ENCODE measurements at places on chromosomes 16 and 17.

DNA sequence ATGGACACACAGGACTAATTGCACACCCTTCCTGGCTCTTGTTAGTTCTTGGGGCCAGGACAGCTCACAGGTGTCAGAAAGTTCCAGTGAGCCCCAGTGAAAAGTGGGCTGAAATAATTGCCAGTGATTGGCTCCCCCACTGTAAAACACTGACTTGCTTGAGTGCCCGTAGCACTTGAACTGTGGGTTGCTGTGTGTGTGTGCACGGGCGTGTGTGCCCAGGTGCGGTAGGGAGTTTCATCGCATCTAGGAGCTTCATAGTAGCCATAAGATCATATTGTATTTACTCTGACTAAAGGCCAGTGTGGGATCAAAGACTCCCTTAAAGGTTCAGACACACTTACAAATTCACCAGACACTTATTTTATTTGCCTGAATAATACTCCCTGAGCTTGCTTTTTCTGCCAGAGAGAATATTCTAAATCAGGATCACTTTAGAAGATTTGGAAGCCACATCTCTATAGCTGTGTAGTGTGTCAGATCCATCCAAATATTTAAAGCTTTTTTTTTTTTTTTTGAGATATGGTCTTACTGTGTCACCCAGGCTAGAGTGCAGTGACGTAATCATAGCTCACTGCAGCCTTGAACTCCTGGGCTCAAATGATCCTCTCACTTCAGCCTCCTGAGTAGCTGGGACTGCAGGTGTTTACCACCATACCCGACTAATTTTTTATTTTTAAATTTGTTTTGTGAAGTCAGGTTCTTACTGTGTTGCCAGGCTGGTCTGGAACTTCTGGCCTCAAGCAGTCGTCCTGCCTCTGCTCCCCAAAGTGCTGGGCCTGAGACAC, 11.4 kb downstream of the UNK start:
- DNase-seq = no peak

GRCh38 chr17:59067756-59068155, 38.9 kb downstream of the TRIM37 start:
- DNase-seq = no peak

GRCh38 chr17:19365833-19366636, 3.5 kb upstream of the B9D1 start:
- DNase-seq = no peak

GRCh38 chr16:11835309-11835708, 16.0 kb downstream of the RSL1D1 start:
- DNase-seq = no peak

DNA sequence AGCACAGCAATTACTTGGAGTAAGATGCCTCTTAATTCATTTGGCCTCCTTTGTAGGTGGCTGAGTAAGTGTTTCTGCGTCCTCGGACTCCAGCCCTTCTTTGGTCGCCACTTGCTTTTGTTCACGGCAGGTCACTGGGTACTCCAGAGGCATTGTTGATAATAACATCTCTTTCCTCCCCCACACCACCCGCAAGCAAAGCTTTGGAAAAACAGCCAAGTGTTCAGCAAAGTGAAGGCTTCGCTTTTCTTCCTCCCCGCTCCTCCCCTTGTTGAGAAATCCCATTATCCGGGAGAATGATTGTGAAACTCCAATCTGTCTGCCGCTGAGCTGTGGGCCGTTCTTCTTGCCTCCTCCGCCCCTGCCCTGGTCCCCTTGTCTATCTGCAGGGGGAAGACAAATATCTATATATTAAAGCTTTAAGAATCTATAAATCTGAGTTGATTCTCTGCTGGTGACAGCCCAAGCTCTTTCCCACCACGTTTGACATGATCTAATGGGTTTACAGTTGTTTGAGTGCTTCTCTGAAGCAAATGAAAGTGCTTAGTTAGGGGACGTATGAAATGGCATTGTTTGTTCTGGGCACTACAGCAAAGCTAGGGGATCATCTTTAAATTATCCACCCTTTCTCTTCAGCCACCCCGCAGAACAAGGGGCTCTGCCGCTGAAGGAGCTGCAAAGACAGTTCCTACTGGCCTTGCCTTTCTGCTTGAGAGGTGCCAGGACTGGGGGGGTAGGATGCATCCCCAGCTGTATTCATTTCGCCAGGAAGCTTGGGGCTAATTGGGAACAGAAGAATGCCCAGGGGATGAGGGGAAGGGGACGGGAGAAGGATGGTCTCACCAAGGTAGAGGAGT, 167.1 kb downstream of the CCDC182 start:
- DNase-seq = peak; percentile 21

- no peak for DNase-seq
Observed at GRCh38 chr17:20926532-20926931, 116.3 kb downstream of the USP22 start.

- no peak for DNase-seq
Observed at GRCh38 chr17:28563475-28563874, 7.8 kb downstream of the PIGS start.

GRCh38 chr17:79547586-79547985, 63.3 kb downstream of the RBFOX3 start:
- no peak for DNase-seq

GRCh38 chr17:44010966-44011647, 3.7 kb downstream of the TMEM101 start:
- no peak for DNase-seq

DNA sequence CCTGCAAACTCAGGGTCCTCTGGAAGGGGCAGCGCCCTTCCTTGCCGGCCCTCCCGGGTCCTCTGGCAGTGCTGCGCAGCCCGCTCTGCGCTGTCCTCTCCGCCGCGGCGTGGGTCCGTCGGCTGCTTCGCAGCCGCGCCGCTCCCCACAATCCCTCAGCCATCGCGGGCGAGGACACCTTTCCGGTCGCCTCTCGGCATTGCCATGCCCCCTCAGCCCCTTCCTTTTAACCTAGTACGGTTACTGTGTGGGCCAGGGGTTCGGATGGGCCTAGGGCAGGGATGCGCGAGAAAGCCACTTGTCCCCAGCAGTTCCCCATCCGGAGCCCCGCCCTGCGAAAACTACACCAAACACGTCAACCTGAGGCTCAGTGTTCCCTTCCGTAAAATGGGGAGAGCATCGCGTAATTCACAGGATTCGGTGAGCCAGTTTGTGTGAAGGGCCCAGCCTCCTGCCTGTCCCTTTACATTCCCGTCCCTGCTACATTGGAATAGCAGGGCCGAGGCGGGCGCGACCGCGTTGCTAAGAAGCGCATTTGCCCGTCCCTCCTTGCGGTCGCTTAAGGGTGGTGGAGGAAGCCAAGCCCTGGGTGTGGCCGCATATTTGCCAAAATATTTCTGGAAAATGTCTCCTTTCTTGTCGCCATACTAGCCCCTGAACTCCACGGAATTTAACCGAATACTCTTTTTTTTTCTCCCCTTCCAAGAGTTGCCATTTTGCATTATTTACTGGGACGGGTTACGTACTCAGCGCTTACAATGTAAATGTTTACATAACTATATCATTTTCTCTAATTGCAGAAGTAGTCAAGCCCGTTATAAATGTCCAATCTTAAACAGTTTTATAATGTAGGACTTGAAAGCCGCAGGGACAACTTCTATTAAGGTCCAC, 13.2 kb downstream of the COPZ2 start:
- peak; percentile 39 for DNase-seq

GRCh38 chr17:4232168-4232813, 31.5 kb downstream of the ANKFY1 start:
- DNase-seq = no peak

- DNase-seq = no peak
Observed at GRCh38 chr16:27511657-27512448, 37.9 kb downstream of the GTF3C1 start.

DNA sequence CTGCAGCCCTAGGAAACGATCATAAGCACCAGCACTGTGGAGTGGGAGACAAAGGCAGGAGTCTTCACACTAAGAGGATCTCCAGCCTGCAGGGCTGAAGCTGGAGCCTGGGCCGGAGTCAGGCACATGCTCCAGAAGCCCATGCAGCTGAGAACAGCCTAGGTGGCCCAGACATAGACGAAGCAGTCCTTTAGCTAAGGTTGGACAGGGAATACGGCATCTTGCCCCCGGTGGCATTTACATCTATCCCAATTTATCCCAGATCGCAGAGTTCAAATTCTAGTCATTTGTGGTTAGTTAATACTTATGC, 13.9 kb downstream of the TSPOAP1 start:
- DNase-seq = no peak

GRCh38 chr17:40317345-40317873, 8.4 kb downstream of the RARA start:
- peak; percentile 56 for DNase-seq

DNA sequence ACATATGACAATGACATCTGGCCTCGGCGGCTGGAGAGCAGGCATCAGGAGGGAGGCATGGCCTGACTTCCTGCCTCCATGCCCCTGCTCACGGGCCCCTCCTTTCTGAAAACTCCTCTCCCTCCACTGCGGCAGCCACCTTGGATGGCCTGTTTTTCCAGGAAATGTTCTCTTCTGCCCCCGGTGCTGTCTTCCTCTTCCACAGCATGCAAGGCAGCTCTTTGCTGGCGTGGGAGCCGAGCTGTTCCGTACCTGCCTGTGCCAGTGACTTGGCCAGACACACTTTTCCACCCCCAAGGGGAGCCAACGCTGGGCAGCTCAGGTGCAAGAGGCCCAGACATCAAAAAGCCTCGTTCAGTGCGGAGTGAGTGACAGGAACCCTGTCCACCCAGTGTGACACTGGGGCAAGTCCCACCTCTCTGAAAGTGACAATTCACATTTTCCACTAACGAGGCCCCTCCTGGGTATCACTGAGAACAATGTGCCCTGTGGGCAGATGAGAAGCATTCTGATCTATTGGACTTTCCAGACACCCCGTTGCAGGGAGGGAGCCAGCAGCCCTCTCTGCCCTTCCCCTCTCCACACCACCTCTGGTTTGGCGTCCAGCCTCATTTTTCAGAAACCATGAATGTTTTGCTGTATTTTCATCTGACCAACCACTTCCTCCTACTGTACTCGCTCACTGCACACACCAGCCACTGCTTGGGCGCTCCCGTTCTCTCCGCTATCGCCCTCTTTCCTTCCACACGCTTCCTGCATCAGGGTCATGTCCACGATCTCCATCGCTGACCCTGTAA, 31.2 kb downstream of the NSMCE1 start:
- DNase-seq = no peak

GRCh38 chr16:83692224-83692623, 115.6 kb upstream of the HSBP1 start:
- DNase-seq = no peak

GRCh38 chr16:4184038-4184702, 57.7 kb downstream of the SRL start:
- peak; percentile 21 for DNase-seq

GRCh38 chr17:58525239-58525638, 10.8 kb upstream of the MTMR4 start:
- DNase-seq = peak; percentile 38

- no peak for DNase-seq
Observed at GRCh38 chr17:2690165-2691068, 21.1 kb downstream of the CLUH start.

DNA sequence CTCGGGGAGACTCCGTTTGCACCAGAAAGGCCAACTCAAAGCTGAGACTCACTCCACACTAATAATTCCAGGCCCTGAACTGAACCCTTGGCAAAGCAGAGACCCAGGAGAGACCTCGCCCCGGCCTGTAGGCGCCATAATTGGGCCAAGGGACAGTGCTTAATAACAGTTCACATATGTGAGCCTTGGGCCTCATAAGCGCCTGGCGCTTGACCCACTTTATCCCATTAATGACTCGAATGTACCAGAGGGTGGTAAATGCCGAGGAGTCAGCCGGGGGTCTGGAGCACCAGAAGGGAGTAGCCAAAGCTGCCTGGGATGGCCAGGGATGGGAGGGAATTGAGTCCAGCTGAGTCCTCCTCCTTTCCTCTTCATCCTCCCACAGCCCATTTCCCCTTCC, 24.6 kb downstream of the SLC6A4 start:
- DNase-seq = no peak

GRCh38 chr16:73255031-73255430, 207.1 kb upstream of the ZFHX3 start:
- no peak for DNase-seq

GRCh38 chr17:37188157-37188556, 187.6 kb upstream of the C17orf78 start:
- no peak for DNase-seq

GRCh38 chr17:21020622-21021021, 22.2 kb downstream of the USP22 start:
- no peak for DNase-seq

GRCh38 chr16:17423221-17423620, 47.5 kb downstream of the XYLT1 start:
- no peak for DNase-seq

DNA sequence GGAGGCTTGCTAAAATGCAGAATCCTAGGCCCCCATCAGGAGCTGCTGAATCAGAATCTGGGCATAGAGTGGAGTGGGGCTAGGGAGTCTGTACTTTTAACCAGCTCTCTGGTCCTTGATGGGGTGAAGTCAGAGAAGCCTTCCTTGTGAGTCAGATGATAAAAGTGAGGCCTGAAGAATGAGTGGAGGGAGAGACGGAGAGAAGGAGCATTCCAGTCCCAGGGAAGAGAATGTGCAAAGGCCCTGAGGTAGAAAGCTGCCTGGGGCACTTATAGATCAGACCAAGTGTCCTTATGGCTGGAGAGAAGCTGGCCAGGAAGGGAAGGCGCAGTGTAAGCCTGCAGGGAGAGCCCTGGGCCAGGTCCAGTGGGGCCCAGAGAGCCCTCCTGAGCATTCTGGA, 235.1 kb upstream of the NLRP1 start:
- no peak for DNase-seq

- peak; percentile 58 for DNase-seq
Observed at GRCh38 chr16:49350265-49351095, 23.1 kb upstream of the C16orf78 start.

DNA sequence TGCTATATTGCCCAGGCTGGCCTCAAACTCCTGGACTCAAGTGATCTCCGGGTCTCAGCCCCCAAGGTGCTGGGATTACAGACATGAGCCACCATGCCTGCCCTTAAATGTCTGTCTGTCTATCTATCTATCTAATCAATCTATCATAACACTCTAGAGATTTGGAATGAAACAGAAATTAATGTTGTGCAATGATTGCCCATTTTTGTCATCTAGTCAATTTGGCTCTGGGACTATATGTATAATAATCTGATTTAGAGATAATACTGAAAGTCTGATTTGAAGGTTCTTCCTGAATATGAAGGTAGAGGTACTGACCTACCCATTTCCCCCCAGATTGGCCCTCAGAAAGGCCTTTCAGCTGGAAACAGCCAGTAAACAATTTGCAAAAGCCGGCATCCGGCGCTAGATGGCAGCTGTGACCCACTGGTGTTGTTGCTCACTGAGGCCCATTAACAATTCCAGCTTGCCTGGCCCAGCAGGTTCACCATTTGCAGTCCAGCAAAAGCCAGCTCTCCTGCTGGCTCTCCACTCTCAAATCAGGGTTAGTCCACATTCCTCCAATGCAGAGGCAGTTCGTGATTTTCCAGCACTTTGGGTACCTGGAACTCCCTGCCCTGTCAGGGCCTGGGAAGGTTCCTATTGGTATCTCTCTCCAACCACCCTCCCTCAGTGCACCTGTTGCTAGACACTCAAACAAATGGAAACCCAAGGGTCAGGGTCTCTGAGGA, 22.9 kb upstream of the C16orf87 start:
- DNase-seq = peak; percentile 89

- DNase-seq = no peak
Observed at GRCh38 chr17:42585353-42585752, 7.8 kb upstream of the PSMC3IP start.
